ENCODE measurements at places on chromosomes 1 and 21.

- DNase-seq: no peak
Measured at GRCh38 chr21:43924421-43925095, 59.5 kb downstream of the AGPAT3 start.

GRCh38 chr1:223341121-223341520 is 22.9 kb downstream of the SUSD4 start:
- no peak for DNase-seq

DNA sequence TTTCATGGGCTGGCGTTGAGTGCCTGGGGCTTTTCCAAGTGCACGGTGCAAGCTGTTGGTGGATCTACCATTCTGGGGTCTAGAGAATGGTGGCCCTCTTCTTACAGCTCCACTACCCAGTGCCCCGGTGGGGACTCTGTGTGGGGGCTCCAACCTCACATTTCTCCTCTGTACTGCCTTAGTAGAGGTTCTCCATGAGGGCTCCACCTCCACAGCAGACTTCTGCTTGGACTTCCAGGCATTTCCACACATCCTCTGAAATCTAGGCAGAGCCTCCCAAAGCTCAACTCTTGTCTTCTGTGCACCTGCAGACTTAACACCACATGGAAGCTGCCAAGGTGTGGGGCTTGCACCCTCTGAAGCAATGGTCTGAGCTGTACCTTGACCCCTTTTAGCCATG is 82.1 kb downstream of the CCDC18 start:
- DNase-seq: no peak

- DNase-seq: no peak
Measured at GRCh38 chr1:201906336-201906735, 17.6 kb downstream of the SHISA4 start.

- DNase-seq: no peak
Measured at GRCh38 chr21:41396558-41397075, 29.4 kb upstream of the MX1 start.

DNA sequence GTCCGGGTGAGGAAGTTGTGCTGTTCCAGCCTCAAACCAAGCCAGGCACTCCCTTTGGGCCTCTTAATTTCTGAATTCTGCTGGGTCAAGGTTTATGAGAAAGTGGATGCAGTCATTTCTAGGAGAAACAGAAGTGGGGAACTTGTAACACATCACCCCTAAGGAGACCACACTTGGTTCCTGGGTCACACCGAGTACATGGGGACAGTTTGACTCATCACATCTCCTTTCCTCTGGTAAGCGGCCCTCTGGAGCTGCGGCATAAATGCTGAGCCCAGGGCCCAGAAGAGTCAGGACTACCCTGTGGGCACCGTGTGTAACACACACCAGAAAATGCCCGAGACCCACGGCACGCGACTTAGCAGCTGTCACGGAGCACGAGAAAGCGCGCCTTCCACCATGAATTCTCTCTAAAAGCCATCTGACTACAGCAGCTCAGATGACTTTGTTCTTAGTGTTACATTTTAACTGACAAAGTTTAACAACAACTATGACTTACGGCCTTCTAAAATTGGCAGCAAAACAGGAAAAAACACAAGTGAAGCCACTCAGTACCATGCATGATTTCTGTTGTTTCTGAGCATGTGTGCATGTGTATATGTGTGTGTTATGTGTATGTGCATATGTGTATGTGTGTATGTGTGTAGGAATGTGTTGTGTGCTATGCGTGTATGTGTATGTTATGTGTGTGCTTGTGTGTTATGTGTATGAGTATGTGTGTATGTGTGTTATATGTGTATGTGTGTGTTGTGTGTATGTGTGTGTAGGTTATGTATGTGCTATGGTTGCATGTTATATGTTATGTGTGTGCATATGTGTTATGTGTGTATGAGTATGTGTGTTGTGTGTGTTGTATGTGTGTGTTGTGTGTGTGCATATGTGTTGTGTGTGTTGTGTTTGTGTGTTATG is 50.8 kb downstream of the TOMM20 start:
- no peak for DNase-seq

- DNase-seq: no peak
Measured at GRCh38 chr1:116367256-116367945, 5.6 kb upstream of the ATP1A1 start.

DNA sequence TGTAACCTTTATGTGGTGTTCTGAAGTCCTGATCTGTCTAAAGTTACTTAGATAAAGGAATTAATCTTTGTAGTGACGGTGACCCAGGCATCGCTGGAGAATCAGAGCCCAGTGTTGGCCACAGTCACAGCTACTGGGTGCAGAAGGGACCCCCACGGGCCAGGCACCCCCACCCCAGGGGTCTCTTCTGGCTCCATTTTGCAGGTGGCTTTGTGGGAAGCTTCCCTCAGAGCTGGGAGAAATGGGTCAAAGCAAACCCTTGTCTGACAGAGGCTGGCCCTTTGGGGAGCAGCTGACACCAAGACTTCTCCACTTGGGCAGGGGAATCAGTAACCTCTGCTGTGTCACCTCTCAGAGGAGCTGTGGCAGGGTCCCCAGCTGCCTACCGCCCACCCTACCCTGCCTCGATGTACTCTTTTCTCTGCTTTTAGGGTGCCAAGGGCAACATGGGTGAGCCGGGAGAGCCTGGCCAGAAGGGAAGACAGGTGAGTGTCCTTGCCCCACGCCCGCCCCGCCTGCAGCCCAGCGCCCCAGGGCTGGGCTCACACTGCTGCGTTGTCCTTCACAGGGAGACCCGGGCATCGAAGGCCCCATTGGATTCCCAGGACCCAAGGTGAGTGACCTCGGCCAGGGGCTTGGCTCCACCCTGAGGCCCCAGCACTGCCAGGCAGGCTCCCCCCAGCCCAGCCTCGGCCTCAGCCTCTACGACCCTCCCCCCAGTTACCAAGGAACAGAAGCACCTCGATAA is 17.7 kb downstream of the COL6A2 start:
- no peak for DNase-seq

- DNase-seq: no peak
Measured at GRCh38 chr1:1089731-1090423, 15.8 kb upstream of the RNF223 start.

DNA sequence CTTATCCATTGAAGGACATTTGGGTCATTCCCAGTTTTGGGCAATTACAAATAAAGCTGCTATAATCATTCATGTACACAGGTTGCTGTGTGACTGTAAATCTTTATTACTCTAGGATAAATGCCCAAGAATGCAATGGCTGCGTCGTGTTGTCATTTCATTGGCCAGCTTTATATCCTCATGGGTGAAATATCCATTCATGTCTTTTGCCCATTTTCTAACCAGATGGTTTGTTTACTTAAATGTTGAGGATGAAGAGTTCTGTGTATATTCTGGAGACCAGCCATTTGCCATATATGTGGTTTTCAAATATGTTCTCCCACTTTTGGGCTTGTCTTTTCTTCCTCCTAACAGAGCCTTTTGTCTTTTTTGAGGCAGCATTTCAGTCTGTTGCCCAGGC is 25.3 kb downstream of the TRIM11 start:
- no peak for DNase-seq

- DNase-seq: no peak
Measured at GRCh38 chr1:178565586-178565985, 52.7 kb downstream of the TEX35 start.

GRCh38 chr1:115296981-115297380 is 41.1 kb downstream of the NGF start:
- DNase-seq: no peak

GRCh38 chr1:29633771-29634170 is 397.4 kb downstream of the PTPRU start:
- DNase-seq: peak; percentile 3

GRCh38 chr1:177069490-177069889 is 95.0 kb downstream of the ASTN1 start:
- no peak for DNase-seq

GRCh38 chr1:143735764-143736461 is 235.9 kb downstream of the FAM72C start:
- DNase-seq: peak; percentile 55

DNA sequence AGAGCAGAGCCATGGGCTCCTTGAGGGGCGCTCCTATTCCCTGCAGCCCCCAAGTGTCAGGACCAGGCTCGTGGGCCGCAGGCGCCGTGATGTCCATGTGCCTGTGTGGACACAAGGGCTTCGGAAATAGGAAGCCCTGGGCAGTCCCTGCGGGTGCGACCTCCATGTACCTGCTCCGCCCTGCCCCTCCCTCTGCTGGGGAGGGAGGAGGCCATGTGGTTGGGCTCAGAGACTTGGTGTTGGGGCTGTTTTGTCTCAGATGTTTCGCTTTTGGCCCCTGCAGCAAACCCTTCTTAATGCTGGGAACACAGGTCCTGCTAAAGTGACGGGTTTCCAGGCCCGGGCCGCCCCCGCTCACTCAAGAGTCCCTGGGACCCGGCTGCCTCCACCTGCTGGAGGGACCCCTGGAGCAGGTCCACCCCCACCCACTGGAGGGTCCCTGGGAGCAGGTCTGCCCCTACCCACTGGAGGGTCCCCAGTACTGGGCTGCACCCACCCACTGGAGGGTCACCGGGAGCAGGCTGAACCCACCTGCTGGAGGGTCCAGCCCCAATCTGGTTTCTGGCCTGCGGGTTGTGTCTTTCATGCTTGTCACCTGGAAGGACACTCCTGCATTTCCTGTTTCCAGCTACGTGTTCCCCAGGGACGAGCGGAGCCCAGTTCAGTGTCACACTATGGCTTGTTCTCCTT is 156.5 kb downstream of the PEX14 start:
- no peak for DNase-seq

- DNase-seq: no peak
Measured at GRCh38 chr1:101595881-101596374, 359.1 kb downstream of the S1PR1 start.

DNA sequence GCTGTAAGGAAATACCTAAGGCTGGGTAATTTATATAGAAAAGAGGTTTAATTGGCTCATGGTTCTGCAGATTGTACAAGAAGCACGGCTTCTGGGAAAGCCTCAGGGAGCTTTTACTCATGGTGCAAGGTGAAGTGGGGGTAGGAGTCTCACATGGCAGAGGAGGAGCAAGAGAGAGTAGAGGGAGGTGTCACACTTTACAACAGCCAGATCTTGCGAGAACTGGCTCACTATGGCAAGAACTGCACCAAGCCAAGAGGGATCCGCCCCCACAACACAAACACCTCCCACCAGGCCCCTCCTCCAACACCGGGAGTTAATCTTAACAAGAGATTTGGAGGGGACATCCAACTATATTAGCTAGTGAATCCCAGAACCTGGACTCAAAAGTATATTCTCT is 135.4 kb upstream of the SOD1 start:
- DNase-seq: no peak

DNA sequence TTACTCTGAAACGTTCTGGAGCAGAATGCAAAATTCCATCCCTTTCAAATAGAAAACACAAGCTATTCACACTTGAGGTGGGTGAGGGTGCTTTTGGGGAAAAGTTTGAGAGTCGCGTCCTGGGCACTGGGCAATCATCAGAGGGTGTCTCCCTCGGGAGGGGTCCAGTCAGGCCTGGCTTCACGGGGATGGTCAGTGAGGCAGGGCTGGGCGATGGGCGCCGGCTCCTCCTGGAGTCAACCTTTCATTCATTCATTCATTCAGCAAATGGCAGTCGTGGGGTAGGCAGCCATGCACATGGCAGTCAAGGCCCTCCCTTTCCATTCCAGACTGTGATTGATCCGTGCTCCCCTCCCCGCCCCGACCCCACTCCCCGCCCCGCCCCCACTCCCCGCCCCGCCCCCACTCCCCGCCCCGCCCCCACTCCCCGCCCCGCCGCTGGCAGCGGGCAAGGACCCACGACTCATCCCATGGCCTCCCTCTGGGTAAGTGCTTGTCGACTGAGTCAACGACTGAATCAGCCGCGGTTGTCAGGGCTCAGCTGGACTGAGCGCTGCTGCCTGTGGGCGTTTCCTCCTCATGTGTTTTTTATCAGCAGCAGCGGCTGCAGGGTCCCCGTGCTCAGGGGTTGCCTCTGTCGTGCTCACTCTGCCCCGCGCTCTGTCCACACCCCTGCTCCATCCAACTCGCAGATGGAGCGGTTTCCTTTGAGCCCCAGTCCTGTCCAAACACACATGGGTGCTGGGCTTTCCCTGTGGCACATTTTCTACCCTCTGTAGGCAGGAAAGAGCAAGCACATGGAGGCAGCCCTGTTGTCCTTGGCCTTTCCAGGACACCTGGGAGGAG is 12.5 kb upstream of the SPSB1 start:
- no peak for DNase-seq

DNA sequence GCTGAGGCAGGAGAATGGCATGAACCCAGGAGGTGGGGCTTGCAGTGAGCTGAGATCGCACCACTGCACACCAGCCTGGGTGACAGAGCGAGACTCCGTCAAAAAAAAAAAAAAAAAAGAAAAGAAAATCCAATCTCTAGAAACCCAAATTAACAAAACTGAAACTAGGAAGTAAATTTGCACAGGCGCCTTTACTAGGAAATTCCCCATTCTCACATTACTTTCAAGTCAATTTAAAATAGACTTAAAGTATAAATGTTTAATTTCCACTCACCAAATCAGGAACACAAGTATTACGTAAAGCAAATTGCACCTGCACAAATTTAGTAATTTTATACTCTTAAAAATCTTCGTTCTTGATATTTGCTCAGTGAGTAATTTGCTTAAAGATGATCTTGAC is 67.8 kb upstream of the BCAR3 start:
- no peak for DNase-seq

GRCh38 chr21:28111151-28111619 is 881.5 kb downstream of the LTN1 start:
- no peak for DNase-seq

GRCh38 chr1:18010945-18011344 is 96.7 kb upstream of the IGSF21 start:
- no peak for DNase-seq

DNA sequence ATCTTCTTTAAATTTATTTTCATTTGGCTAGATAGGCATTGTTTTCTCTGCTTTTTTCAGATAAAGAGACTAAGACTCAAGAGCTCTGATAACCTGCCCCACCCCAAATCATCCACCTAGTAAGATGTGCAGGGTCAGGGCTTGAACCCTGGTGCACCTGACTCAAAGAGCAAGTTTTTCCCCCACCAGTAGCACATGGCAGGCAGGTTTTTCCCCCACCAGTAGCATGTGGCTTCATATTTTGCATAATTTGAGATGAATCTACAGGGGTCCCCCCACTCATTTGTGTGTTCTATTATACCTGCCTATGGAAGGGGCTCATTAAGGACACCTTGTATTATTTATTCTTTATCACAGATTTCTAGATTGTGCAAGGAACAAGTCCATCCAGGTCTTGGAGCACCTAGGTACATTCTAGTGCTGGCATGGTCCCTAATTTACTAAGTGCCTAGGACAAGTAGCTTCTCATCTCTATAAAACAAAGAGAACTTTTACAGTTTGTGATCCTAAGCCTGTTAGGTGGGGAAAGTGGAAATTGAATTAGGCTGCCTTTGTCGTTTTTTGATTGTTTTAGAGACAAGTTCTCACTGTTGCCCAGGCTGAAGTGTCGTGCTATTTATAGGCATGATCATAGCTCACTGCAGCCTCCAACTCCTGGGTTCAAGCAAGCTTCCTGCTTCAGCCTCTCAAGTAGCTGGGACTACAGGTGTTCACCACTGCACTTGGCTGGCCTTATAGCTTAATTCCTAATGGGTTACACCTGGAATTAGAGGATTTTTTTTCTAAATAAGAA is 13.2 kb upstream of the CTSE start:
- no peak for DNase-seq
